Fibroblast of skin of back (primary cell): ENCODE measurements at places on chromosomes 12 and 14.

- no peak for DNase-seq
These were observed 115.2 kb upstream of the BCAT1 start for GRCh38 chr12:25063873-25064628.

DNA sequence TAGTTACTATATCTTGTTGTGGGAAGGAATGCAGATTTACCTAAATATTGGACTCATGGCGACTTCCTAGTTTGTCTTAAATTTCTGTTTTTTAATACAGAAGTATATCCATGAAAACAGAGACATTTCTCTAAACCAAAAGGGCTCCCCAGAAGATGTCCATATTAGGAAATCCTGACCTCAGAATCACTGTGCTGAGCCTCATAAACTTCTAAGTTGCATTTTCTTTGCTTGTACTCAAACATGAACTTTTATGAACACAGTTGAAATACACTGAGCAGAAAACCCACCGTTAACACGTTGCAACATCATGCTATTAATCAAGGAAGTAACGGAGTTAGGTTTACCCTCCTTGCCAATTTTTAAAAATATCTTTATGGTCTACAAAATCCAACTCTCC is 42.9 kb upstream of the NR2C1 start:
- DNase-seq = no peak

DNA sequence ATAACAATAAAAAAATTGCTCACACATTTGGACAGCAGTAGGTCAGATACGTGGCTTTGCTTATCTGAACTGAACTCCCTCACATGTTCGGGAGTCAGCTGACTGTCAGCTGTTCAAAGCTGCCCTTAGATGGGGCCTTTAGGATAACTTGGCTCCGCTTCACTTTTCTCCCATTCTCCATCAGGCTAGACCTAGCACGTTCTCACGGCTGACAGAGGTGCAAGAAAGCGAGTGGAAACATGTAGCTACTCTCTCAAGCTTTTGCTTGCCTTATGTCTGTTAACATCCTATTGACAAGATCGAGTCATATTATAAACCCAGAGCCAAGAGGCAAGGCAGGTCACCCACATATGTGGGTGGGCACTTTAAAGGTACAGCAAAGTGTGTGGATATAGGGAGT is 112.0 kb upstream of the PDZRN4 start:
- no peak for DNase-seq

DNA sequence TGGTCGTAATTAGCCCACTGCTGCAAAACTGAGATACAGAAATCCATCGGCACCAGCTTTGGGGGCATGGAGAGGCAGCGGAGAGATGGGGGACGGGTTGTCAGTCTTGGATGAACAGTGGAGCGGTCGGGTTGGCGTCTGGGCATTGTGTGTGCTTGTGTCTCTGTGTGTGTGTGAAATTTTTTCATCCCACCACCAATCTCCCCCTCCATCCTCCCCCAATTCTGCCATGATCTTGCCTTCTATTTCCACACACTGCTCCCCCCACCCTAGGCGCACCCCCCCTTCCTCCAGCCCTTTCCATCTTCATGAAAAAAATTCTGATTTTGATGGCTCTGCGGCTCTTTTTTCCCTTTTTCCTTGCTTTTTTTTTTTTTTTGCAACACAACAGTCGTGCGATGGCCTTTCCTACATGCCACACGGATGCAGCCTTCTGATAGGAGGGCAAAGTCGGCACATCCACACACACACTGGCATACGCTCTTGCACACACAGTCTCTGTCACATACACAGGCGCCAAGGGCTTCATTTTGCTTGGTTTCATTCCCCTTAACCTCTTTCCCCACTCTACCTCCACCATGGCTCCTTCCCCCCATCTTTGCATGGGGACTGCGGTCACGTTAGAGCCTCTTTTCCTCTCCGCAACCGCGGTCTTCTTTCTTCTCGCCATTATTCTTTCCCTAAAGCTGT is 3.3 kb downstream of the NRXN3 start:
- DNase-seq = no peak

- no peak for DNase-seq
These were observed 62.2 kb downstream of the TSPAN11 start for GRCh38 chr12:30988646-30989286.

GRCh38 chr12:31206038-31206670 is 119.8 kb downstream of the SINHCAF start:
- DNase-seq = peak; percentile 46

DNA sequence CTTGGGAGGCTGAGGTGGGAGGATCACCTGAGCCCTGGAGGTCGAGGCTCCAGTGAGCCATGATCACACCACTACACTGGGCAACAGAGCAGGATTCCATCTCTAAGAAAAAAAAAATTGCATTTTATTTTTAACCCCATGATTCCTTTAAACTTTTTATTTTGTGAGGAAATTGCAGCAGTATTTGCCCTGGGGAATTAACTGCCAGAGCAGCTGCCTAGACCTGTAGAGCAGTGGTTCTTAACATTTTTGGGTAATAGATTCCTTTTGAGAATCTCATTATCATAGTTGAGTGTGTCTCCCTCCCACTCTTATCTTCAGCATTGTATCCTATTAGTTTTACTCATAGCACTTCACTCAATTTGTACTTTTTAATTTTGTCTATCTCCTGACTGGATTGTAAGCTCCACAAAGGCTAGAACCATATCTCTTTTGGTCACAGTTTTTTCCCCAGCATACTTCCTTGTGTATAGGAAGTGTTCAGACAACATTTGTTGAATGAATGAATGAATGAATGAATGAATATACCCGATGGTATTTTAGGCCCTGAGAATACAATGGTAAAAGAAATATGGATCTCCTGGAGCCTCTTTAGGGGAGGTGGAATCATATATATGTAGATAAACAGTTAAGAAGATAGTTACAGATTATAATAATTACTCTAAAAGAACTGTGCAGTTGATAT is 40.6 kb downstream of the BRMS1L start:
- no peak for DNase-seq

GRCh38 chr14:95948558-95948981 is 71.9 kb downstream of the TUNAR start:
- no peak for DNase-seq

GRCh38 chr12:124172636-124173035 is 122.3 kb upstream of the RFLNA start:
- DNase-seq = peak; percentile 86

DNA sequence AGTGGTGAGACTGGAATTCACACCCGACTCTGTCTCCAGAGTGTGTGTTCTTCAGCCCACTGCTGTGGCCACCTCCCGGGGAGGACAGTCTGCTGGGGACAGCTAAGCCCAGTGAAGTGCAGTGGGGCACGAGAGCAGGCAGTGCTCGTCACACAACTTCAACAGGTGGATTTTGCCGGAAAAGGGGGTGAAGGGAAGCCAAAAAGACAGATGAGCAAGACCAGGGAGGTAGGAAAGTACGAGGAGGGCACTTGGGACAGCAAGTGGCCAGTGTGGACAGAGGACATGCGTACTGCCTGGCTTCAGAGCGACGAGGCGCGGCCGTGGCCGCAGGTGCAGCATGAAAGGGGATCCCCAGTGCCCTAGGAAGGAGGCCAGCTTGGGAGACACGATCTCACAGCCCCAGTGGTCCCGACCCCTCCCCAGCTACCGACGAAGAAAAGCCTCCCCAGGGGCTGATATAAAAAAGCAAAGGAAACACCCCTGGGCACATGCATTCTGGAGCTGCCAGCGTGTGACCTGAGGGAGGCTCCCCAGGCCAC is 96.1 kb downstream of the FBXL14 start:
- DNase-seq = no peak

DNA sequence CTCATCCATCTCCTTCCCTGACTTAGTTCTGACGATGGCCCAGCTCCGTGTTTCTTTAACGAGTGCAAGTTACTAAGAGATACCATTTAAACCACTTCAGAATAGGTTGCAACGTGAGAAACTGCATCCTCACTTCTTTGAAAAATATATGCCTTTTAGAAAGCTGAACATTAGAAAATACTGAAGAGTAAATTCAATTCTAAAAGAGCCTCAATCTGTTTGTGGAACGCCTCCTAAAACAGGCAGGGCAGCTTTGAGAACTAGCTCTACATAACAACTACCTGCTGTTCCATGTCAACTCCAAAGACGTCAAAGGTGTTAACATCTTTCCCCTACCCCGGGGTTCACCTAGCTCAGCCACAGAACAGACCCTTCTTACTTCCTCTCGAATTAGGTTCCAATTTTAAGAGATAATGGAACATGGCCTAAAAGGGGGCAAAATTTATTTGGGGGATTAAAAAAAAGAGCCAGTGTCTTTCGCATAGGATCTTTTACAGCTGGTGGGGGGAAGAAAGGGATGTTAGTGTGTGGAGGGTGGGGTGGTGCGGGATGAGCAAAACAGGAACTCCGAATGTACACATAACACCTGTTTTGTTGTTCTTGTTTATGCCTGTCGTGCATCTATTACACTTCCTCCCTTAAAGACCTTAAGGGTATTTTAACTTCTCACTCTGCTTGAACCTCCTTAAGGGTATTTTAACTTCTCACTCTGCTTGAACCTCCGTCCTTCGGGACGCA is 3.3 kb downstream of the BHLHE41 start:
- no peak for DNase-seq

- peak; percentile 43 for DNase-seq
These were observed 182.5 kb upstream of the RGS6 start for GRCh38 chr14:71749613-71750238.

- DNase-seq = no peak
These were observed 122.7 kb downstream of the TTLL5 start for GRCh38 chr14:75783602-75784313.

- DNase-seq = no peak
These were observed 1122.4 kb upstream of the USP15 start for GRCh38 chr12:61137677-61138414.

DNA sequence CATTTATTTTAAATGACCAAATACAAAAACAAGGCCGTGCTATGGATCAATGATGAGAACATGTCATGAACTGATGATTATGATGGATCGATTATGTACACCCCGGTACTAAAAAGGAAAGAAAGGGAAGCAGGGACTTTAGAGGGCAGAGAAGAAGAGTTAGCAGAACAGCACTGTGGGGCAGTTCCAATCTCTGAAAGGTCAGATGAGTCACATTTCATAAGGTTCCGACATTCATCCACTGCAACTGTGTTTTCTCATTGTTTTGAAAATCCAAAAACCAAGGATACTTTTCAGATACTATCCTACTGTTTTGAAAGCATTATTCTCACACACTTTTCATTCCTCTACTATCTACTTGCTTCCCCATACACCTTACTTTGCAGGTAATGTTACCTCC is 169.3 kb downstream of the STXBP6 start:
- no peak for DNase-seq

DNA sequence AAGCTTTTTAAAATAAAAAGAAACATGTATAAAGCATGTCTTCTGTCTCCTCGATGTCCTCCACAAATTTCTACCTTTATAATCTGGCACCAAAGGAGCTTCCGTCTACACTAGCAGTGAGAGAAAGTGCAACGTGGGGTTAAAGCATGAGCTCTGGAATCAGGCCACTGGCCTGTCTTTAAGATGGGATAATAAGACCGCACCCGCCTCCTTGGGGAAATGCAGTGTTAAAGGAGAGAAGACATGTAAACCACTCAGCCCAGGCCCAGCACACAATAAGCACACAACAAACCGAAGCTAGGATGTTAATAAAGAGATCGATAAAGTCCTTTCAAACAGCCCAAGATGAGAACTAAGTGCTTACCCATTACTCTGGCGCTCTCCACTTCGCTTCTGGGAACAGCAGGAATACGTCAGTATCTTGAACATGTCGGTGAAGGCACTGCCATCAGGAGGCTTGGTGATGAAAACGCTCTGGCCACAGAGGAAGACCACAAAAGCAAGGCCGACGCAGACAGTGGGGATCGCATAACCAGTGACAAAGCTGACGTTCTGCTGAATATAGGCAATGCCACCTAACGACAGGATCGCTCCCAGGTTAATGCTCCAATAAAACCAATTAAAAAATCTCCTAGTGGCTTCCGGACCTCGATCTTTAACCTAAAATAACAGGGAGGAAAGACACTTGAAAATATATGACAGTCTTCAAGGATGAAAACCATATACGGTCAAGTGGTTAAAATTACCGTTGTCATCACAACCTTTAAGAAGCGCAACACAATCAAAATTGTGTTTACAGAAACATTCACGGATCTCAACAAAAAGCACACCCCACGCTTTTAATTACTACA is 9.1 kb downstream of the SLC15A4 start:
- DNase-seq = no peak

GRCh38 chr12:1864867-1865266 is 44.5 kb downstream of the LRTM2 start:
- no peak for DNase-seq

DNA sequence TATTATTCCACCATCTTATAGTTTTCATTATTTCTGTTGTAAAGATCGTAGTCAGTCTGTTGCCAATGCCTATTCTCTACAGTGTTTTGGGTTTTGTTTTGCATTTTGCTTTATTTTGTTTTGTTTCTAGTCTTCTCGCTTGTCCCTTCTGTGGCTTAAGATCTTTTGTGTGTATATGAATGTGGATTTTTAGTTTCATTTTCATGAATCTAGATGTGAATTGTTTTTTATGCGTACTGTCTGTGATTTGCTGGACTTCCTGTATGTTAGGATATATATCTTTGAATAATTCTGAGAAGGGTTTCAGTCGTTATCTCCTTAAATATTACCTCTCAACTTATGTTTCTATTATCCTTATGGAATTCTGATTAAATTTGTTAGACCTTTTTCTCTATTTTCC is 13.4 kb downstream of the C12orf42 start:
- DNase-seq = no peak

DNA sequence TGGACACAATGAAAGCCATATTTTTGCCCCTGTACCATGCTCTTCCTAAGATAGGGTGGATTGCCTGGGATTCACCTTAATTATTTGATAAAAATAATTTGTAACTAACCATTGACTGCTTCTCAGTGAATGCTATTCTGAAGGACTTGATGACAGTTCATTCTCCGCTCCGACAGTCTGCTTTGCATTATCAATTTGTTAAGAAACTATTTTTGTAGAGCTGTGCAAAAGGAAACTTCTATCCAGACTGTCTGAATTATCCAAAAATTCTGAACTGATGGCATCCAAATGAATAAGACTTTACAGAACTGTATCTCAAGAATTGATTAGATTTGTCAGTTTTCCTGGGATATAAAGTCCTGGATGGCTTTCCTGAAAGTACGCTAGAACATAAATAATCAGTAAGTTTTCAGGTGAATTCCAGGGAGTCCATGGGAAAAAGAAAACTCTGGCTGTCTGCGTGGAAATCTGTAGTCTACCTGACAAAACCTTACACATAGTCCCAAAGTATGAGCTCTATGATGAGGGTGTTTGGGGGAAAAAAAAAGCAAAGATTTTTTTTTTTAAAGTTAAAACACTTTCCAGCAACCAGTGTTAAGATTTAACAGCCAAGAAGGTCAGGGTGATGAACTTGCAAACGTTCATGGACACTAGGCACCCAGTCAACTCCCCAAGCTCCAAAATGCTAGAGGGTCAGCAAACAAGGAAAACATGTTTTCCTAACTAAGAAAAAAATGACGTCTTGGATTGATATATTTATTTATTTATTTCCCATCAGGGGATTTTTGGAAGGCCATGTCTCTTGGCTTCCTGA is 291.1 kb upstream of the TBX3 start:
- no peak for DNase-seq

- no peak for DNase-seq
These were observed 1.4 kb downstream of the DACT1 start for GRCh38 chr14:58639198-58639565.

GRCh38 chr14:29653303-29653702 is 274.3 kb downstream of the PRKD1 start:
- DNase-seq = no peak

- no peak for DNase-seq
These were observed 3.3 kb upstream of the KRT75 start for GRCh38 chr12:52437508-52437907.
